ENCODE measurements at places on chromosomes 11 and 22.

DNA sequence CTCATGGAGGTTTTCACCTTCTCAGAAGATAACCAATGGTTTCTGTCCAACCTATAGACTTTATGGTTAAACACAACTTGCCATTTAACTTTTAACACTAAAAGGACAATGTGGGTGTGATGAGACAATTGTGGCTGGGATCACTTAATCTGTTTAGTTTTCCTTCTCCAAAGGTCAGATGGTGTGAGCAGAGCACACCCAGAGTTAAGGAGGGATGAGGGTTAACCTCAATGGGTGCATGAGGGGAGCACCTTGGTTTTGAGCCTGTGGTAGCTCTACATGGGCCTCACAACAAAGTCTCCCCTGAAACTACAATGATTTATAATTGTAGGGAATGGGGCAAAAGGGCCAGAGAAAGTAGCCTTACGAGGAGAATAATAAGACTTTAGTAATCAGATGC lies 28.9 kb upstream of the CHRM4 start:
- no peak for DNase-seq

DNA sequence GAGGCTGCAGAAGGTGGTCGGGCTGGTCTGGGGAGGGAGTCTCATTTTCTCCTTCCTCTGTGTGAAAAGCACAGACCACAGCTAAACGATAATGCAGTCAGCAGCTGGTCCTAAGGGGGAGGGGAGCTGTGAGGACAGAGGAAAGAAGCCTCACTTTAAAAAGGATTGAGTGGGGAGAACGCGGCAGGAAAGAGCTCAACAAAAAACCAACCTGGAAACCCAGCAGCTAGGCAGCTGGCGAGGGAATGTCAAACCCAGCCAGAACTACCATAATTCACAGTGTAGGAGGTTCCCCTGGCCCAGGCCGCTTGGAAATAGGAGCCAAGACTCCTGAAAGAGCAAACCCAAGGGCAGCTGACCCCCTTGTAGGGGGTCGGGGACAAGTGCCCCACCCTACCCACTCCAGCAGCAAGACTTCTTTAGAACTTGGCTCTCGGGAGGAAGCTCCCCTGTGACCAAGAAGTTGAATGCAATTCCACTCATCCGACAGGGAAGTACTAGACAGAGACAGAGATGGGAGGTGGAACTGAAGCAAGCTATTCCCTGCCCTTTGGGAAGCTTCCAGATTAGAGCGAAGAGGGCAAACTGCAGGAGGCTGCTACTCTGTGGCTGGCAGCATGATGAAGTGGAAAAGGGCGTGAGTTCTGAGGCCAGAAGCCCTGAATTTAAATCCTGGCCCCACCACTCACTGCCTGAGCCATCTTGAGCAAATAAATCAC lies 16.5 kb upstream of the DGKZ start:
- DNase-seq = no peak

DNA sequence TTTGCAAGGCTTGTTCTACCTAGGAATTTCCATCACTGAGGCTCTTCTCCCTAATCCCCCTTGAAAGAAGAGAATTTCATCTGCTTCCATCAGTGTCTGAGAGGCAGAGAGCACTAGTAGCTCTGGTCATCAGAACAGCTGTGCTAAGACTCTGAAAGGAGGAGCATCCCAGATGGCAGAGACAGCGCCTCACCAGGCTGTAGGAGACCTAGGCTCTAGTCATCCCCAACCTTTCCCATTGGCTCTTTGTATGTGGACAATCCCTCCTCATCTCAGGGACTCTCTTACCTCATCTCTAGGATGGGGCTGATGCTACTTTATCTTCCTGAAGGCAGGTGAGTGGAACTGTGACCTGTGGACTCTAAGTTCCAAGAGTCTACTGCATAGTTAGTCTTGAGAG lies 8.8 kb upstream of the OR9I1 start:
- DNase-seq = peak; percentile 35

DNA sequence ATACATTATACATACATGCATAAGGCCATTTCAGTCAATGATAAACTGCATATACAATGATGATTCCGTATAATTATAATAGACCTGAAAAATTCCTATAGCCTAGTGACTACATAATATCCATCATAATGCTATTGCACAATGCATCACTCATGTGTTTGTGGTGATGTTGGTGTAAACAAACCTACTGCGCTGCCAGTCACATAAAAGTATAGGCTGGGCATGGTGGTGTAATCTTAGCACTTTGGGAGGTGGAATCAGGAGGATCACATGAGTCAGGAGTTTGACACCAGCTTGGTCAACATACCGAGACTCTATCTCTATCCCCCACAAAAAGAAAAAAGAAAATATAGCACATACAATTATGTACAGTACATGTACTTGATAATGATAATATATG lies 163.7 kb upstream of the DDI1 start:
- DNase-seq = no peak

- no peak for DNase-seq
Observed at GRCh38 chr11:75603791-75604736, 42.0 kb downstream of the SERPINH1 start.

GRCh38 chr11:69357458-69358397 lies 63.8 kb downstream of the MYEOV start:
- DNase-seq = no peak

DNA sequence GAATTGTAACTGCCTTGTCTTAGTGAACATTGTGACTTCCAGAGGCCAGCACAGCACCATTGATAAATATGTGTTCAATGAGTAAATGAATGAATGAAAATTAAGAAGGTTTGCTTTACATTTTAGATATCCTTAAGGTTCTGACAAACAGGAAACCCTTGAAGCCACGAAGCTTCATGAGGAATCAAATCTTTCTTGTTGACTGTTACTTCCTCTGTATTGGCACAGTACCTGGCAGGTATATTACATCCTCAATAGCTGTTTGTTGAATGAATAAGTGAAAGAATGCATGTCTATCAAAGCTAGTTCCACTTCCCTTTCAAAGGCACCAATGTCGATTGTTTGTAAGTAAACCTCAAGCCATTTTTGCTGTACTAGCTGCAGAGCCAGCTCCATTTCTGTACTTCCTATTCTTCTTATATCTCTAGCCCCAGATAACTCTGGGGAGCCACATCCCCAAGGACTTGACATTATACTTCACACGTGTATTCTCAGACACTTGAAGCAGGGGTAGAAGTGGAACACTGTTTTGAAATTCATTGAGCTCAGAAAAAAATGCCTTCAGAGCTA lies 140.3 kb upstream of the RAG2 start:
- DNase-seq = no peak

- DNase-seq = peak; percentile 88
Observed at GRCh38 chr11:35487532-35488078, 37.8 kb downstream of the PAMR1 start.

- DNase-seq = no peak
Observed at GRCh38 chr11:101030692-101031091, 98.9 kb downstream of the PGR start.

- no peak for DNase-seq
Observed at GRCh38 chr11:75096456-75097172, at the start of gene OR2AT4. TSS of gene OR2AT4 (minus strand) at chr11:75096876.

GRCh38 chr11:111193924-111194490 lies 51.5 kb upstream of the POU2AF2 start:
- no peak for DNase-seq

DNA sequence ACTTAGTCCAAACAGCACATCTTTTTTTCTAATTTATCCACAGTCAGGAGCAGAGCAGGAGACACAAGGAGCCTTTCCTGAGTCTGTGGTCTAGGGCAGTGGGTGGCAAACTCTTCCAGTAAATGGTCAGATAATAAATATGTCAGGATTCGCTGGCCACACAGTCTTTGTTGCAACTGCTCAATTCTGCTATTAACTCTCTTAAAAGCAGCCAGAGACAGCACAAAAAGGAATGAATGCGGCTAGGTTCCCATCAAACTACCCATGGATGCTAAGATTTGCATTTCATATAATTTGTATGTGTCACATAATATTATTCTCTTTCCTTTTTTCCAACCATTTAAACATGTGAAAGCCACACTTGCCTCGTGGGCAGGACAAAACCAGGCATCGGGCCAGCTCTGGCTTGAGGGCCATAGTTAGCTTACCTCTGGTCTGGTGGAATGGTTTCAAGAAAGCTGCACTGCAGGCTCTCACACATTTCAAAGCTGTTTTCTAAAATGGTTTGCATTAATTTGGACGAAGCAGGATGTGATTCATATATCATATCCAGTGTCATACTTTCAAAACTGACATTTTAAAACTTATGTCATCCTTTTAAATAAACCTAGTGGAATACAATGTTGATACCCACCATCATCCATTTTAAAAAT lies 64.7 kb upstream of the CD5 start:
- DNase-seq = no peak

DNA sequence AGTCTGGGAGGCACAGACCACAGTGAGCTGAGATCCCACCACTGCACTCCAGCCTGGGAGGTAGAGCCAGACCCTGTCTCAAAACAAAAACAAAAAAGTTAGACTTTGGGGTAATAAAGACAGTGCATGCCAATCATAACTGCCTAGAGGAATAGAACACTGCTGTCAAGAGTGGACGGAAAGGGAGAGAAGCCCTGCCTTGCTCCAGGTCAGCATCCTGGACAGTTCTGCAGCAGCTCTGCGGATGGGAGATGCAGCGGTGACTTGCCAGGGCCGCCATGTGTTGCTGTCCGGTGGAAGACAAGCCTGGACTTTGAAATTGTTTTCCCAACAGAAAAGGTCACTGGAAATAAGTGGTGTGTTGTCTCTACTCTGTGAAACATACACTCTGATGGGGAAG lies 618.2 kb downstream of the TBC1D22A start:
- DNase-seq = no peak

GRCh38 chr11:40219401-40219800 lies 1240.1 kb downstream of the LRRC4C start:
- no peak for DNase-seq

DNA sequence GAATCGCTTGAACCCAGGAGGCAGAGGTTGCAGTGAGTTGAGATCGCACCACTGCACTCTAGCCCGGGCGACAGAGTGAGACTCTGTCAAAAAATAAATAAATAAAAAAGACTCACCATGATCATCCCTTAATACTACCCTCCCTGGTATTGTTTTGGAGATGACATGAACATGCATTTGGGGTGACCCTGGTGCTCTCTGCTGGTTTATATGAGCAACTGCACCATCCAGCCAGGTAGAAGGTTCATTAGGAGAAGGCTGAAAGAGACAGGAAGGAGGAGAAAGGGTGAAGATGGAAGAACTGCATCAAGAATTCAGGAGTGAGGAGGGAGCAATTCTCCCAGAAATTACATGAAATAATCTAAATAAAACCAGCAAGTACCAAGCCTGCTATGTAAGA lies 37.8 kb downstream of the SLC5A1 start:
- peak; percentile 80 for DNase-seq

- peak; percentile 69 for DNase-seq
Observed at GRCh38 chr11:126080161-126080941, 17.7 kb upstream of the CDON start.

GRCh38 chr11:132158091-132158490 lies 787.7 kb downstream of the NTM start:
- peak; percentile 82 for DNase-seq

DNA sequence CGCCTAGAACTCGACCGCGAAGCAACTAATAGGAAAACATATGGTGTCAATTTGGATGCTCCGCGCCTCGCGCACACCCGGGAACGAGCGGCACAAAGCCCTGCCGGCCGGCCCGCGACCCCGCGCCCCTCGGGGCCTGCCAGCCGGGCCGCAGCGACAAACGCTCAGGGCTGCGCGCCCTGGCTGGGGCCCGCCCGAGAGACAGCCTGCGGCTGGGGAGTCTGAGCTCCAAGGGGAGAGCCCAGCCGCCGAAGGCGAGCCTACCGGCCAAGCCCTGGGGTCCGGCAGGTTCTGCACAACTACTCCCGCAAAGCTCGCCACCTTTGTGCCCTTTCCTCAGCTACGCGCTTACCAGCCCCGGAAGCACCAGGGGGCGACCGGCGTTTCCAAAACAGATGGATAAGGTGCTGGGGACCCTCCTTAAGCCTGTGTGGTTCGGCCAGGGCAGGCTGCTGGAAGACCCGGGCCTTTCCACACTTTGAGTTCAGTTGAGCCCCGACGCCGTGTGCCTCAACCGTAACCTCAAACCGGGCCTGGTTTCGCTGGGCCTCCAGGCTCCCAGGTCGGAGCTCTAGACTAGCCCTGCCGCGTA lies 6.0 kb downstream of the PAX6 start:
- peak; percentile 55 for DNase-seq

GRCh38 chr11:44785856-44786607 lies 59.3 kb downstream of the TSPAN18 start:
- peak; percentile 64 for DNase-seq

- DNase-seq = no peak
Observed at GRCh38 chr22:40345815-40346184, 500 bp upstream of the ADSL start.

GRCh38 chr22:37925767-37926166 lies 19.7 kb downstream of the MICALL1 start:
- no peak for DNase-seq

- no peak for DNase-seq
Observed at GRCh38 chr11:35088226-35088625, 50.7 kb upstream of the CD44 start.

GRCh38 chr22:35622191-35622913 lies 5.2 kb upstream of the MB start:
- peak; percentile 58 for DNase-seq

DNA sequence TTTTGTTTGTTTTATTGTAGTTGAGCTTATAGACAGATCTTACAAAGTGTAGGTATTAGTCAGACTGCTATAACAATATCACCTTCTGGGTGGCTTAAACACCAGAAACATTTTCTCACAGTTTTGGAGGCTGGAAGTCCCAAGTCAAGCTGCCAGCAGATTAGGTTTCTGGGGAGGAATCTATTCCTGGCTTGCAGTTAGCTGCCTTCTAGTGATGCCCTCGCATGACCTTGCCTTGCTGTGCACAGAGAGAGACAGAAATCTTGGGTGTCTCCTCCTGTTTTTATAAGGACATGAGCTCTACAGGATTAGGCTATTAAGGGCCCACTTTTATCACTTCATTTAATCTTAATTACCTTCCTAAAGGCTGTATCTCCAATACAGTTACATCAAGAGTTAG lies 1635.2 kb downstream of the FAM181B start:
- DNase-seq = no peak

GRCh38 chr11:122668562-122669090 lies 13.1 kb downstream of the UBASH3B start:
- DNase-seq = no peak

DNA sequence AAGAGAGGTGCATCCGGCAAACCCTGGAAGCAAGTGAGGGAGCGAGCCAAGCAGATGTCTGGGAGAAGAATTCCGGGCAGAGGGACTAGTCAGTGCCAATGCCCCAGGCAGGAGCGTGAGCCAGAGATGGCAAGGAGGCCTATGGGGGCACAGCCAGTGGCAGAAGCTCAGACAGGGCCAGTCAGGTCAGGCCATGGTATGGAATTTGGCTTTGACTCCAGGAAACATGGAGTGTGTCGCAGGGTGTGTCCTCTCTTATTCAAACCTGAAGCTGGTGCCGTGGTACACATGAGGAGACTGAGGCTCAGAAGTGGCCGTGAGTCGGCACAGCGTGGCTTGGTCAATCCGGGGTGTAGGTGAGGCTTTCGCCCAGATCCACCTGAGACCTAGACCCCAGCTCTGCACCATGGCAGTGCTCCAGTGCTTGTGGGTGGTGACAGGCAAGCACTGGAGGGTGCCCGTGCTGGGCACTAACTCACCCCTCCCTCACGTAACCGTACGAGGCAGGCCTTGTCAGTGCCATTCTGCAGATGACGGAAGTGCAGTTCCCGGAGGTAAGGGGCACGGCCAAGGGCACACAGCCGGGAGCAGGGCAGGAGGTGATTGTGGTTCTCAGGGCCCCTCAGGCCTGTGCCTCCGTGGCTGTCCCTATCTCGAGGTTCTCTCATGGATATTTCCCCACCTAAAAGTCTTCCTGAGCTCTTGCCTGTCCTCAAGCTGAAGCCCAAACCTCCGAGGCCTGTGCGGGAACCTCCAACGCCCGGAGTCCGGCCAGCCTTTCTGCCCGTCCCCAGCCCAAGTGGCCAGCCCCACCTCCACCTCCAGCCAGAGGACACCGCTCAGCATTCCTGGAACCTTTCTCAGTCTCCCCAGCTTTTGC lies 10.6 kb upstream of the SPI1 start:
- DNase-seq = no peak
